Right hindlimb (tissue), 1 donor: ENCODE measurements at places on chromosomes 2 and 18.

DNA sequence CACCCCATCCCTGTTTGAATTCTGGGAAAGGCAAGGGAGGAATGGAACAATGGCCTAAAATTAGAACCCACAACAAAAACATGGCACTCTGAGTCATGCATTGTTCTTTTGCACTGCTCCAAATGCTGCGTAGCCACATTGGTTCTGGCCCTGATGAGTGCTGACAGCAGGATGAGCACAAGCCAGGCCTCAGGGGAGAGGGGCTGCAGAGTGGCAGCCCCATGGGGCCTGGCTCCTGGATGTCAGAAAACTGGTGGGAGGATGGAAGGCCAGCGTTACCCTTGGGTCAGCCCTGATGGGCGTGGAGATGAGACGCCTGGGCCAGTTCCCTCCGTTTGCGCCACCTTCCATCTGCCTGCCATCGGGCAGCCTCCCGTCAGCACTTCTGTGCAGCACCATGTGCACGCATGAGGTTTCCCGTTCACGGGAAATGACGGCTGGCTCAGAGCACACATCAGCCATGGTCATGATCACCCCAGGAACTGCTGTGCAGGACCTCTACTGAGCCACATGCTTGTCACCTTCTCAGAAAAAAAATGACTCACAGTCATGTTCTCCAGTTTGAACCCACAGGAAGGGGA lies 65.6 kb downstream of the CYP26B1 start:
- no peak for DNase-seq

GRCh38 chr2:30089171-30089570 lies 57.6 kb upstream of the YPEL5 start:
- DNase-seq: no peak

- peak; percentile 44 for DNase-seq
These were observed 136.0 kb downstream of the INSIG2 start for GRCh38 chr2:118223992-118224894.

GRCh38 chr2:23592061-23592685 lies 207.2 kb downstream of the KLHL29 start:
- no peak for DNase-seq

DNA sequence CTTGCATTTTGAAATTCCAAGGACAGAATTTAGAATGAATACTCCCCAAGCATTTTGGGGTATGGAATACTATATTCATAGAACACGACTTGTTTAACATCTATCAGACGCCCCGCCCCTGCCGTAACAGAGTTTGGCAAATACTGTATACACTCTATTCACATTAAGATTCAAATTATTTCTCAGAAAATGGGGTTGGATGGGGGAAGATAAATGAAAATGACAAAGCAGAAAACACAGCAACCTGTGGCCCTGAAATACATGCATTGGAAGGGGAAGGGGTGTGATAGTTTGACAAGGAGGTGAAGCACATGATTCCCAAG lies 634.6 kb upstream of the SLC39A10 start:
- DNase-seq: no peak

GRCh38 chr18:70822691-70823090 lies 533.8 kb downstream of the SOCS6 start:
- no peak for DNase-seq

- no peak for DNase-seq
These were observed 77.4 kb downstream of the ABCA12 start for GRCh38 chr2:215060861-215061536.

GRCh38 chr18:12579775-12580174 lies 78.1 kb downstream of the SPIRE1 start:
- no peak for DNase-seq

- no peak for DNase-seq
These were observed 7.1 kb downstream of the SULT1C4 start for GRCh38 chr2:108384662-108385393.

DNA sequence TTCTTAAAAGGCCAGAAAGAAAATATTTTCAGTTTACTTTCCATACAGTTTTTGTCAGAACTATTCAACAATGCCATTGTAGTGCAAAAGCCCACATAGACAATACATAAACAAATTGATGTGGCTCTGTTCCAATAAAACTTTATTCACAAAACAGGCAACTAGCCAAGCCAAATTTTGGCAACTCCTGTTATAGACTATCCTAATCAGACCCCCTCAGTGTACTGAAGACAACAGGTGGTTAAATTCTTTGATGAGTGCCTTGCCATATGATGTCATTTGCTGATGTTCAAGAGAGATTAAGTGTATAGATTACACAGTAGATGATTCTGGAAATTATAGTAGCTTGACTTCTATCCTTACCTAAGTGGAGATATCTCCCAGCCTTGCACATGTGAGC lies 83.4 kb downstream of the FANCL start:
- DNase-seq: no peak

GRCh38 chr2:12099374-12099773 lies 352.9 kb downstream of the LPIN1 start:
- no peak for DNase-seq

DNA sequence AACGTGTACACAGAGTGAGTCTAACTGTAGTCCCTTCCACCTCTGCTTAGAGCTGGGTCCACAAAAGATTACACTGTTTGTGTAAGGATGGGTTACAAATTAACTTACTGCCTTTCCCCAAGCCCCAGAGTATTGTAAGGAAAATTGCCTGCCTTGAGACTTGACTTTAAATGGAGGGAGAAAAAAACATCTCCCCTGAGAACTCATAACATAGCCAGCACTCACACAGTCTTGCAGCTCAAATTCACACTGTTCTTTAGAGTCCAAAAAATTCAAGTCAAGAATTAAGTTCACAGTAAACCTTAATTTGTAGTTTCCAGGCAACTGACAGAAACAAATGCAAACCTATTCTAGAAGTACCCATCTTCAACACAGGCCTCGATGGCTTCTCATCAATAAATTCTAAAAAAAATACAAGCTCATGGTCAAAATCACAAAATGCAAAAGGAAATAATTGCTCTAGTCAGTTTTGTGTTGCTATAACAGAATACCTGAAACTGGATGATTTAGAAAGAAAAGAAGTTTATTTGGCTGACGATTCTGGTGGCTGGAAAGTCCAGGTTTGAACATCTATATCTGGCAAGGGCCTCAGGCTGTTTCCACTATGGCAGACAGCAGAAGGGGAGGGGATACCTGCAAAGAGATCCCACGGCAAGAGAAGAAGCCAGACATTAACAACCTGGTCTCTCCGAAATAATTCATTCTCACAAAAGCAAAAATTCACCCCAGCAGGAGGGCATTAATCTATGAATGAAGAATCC lies 34.6 kb upstream of the TMEM17 start:
- no peak for DNase-seq

DNA sequence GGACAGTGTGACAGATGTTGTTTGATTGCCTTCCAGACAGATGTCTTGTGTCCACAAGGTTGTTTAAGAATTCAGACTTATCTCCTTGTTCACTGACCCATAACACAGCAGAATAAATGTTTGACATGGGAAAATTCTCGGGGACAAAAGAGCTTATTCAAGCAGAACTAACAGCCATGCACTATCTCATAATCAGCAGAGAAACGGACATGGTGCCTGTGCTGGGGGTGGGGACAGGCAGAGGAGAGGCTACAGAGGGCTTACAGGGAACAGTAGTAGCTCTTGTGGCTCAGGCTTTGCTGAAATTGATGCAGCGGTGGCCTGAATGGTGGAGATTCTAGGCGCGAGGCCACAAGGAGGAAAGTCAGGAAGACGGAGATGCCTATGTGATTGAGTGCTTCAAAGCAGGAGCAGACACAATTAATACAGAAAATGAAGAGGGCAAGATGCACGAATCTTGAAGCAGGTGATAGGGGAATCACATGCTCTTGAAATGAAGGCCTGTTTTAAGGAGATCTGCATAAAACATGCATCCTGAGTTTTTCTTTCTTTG lies 62.0 kb upstream of the CAB39 start:
- DNase-seq: no peak

DNA sequence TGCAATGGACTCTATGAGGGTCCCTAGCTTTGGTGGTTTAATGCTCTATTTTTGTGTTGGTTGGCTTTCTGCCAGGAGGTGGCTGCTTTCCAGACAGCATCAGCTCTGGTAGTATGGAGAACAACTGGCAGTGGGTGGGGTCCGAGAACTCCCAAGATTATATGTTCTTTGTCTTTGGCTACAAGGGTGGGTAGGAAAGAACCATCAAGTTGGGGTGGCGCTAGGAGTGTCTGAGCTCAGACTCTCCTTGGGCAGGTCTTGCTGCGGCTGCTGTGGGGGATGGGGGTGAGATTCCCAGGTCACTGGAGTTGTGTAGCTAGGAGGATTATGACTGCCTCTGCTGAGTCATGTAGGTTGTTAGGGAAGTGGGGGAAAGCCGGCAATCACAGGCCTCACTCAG lies 976.1 kb upstream of the GYPC start:
- DNase-seq: no peak

DNA sequence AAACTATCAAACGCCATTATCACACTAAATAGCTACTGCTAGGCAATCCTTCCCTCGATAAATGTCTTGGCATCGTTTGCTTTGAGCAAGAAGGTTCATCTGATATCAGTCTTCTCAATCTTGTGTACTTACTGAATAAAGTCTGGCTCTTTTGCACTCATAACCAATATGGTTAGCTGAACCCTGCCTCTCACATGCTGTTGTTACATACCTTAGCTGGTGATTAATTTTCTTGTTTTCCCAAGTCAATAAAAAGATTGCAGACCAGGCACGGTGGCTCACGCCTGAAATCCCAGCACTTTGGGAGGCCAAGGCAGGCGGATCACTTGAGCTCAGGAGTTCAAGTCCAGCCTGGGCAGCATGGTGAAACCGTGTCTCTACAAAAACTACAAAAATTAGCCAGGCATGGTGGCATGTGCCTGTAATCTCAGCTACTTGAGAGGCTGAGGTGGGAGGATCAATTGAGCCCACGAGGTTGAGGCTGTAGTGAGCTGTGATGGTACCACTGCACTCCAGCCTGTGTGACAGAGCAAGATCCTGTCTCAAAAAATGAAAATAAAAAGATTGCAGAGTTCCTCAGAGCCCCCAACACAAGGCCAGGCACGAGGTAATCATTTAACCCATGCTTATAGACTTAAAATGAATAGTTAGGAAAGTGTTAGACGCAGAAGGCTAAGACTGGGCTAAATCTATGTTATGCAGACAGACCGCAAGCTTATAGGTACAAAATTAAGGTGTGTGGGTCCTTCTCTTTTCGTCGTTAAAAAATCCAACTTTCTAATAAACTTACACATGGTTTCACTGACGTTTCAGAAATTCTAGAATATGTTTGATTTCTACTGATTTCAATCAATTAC lies 177.5 kb downstream of the ALPK2 start:
- no peak for DNase-seq

DNA sequence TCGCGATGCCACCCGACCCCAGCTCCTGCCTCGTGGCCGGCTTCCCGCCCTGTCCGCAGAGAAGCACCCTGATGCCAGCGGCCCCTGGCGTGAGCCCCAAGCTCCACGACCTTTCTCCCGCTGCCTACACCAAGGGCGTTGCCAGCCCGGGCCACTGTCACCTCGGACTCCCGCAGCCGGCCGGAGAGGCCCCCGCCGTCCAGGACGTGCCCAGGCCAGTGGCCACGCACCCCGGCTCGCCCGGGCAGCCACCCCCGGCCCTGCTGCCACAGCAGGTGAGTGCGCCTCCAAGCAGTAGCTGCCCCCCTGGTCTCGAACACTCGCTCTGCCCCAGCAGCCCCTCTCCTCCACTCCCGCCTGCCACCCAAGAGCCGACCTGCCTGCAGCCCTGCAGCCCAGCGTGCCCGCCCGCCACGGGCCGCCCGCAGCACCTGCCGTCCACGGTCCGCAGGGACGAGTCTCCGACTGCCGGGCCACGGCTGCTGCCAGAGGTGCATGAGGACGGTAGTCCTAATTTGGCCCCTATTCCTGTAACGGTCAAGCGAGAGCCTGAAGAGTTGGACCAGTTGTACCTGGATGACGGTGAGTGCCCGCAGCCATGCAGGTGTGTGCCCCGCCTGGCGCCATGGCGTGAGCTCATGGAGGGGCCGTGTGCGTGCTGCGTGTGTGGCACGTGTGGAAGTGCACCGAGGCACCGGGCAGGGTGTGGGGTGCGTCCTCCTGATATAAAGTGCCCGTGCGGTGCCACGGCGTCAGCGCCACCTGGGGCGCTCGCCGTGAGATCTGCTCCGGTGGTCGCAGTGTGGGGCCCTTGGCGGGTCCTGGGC lies 90.8 kb downstream of the NFATC1 start:
- DNase-seq: peak; percentile 11

GRCh38 chr2:241298673-241299072 lies 16.8 kb downstream of the HDLBP start:
- no peak for DNase-seq

DNA sequence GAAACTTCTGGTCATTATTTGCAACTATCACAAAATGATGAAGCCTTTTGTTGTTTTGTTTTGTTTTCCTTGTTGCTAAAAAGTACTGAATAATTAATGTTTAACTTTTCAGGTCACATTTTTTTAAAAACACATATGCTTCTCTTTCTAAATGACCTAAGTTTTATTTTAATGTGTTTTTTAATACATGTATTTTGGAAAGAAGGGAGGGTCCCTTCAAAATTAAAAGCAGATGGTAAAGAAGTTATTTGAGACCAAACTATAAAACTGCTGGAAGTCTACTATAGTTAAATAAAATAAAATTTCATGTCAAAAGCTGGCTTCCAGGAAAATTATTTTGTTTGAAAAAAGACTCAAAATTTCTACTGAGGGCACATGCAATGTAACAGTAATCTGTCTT lies 39.5 kb upstream of the ASNSD1 start:
- no peak for DNase-seq

- DNase-seq: peak; percentile 28
These were observed 5.4 kb upstream of the PUM2 start for GRCh38 chr2:20356042-20356441.

DNA sequence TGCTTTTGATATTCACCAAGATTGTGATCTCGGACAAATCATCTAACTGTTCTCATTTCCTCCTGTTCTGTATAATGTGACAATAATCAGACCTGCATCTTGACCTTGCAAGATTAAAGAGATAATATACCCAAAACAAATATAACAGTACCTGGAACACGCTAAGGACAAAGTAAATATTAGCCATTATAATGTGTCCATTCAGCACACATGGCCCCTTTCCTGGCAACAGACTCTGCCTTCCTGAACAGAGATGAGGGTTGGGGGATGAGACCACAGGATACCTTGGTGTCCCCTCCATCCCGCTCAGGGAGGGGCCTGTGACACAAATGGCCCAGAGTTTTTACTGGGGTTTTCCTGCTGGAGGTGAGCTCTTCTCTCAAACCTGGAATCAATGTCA lies 143.4 kb upstream of the SERPINE2 start:
- DNase-seq: no peak

DNA sequence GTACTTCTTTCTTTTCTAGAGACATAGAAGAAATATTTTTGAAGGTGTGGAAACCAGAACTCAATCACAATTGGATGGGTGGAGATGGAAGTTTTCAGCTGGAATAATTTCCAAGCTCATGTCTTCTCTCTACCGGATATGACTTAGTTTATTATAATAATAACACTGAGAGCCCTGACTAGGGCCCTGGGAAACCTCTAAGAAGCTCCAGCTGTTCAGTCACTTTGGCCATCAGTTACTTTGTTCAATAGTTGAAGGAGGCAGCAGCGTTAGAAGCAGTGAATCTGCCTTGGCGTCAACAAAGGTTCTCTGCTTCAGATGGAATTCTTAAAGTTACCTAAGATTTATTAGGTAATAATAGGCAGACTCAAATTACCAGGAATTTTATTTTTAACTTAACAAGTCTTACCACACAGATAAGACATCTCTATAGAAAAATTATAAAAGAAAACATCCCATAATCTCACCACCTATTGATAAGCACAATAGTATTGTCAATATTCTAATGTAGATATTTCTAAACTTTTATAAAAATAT lies 293.8 kb upstream of the CHAC2 start:
- no peak for DNase-seq

GRCh38 chr18:8177330-8178016 lies 431.8 kb upstream of the RAB12 start:
- DNase-seq: no peak

- DNase-seq: no peak
These were observed 161.5 kb upstream of the SKOR2 start for GRCh38 chr18:47412924-47413323.
